ENCODE measurements at places on chromosomes 6 and 20.

GRCh38 chr6:161226009-161226964 lies 47.6 kb downstream of the AGPAT4 start:
- DNase-seq: no peak

- DNase-seq: no peak
Observed at GRCh38 chr20:23086931-23087411, 847 bp upstream of the CD93 start.

GRCh38 chr6:17536586-17536985 lies 63.5 kb upstream of the FAM8A1 start:
- no peak for DNase-seq

DNA sequence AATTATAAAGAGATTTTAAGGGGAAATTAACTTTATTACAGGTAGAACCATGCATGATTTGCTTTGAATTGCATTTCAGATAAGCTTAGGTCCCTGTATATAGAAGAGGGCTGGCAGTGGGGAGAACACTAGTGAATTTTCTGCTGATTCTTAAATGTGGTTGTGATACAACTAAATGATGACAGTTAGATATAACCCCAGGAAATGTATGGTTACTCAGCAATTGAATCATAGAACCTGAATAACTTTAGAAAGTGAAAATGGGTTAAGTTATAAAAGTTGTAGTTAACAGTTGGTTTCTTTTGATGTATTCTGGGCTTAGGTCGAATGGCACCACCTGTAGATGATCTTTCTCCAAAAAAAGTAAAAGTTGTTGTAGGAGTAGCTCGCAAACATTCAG lies 70.1 kb downstream of the PHF3 start:
- DNase-seq: no peak

DNA sequence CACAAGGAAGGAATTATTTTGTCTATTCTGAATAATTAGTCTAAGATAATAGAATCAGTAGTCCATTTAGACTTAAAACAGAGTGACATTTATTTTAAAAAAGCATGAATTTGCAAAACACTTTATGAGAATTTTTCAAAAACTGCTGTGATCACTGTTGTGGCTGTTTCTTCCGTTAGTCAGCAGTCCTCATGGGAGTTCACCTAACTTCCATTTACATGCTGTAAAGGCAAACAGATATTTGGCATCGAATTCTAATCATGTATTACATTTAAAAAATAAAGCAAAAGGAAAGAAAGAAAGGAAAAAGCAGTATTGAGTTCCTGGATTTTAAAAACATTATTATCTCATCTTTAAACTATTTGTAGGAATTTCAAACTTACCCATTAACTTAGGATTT lies 111.8 kb downstream of the MTHFD1L start:
- DNase-seq: no peak

GRCh38 chr6:117391874-117392583 lies 33.7 kb downstream of the ROS1 start:
- no peak for DNase-seq

- no peak for DNase-seq
Observed at GRCh38 chr6:168711049-168711640, 270.2 kb downstream of the SMOC2 start.

DNA sequence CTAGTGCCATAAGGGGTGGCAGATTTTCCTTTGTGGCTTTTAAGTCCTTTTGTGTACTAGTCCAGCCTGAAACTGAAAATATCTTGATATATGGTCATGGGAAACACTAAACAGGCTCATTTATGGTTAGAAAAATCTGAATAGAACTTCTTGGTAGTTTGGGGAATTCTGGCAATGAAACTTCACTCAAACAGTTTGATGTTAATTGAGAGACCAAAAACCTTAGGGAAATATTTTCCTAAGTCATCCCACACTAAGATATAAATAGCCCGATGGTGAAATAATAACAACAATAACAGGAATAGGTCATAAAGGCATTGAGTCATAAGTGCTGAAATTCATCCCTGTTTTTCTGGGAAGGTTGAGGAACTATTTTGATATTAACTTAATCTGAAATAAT lies 146.2 kb upstream of the SMLR1 start:
- no peak for DNase-seq

DNA sequence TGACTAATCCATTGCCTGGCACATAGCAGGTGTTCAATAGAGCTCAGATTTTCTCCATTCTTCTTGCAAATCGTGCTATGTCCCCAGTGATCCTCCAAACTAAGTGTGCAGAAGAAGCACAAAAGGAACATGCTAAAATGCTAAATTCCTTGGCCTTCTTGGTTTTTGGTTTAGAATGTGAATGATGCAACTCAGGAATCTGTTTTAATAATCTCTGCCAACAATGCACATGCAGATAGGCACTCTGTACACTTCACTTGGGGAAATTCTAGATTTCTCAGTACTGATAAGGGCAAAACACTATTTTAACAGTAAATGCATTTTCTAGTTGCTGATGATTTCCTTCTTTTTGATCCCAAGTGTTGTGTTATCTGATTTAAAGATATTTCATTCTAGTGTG lies 35.2 kb downstream of the SLC22A1 start:
- no peak for DNase-seq

DNA sequence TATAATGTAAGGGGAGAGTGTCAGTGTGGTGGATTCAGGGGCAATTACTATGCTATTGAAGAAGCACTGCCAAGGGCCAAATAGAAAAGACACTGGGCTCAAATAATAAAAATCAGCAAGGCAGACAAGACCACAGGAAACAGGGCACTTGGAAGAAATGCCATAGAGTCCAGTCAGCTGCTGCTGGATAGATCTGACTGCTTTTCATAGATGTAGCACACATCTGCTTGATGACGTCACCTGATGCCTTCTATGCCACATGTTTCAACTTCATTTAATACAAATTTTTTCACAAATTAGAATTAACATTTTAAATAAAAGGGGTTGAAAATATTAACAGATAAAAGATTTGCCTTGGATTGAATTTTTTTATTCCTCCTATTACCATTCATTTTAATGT lies 23.9 kb upstream of the AHI1 start:
- no peak for DNase-seq

GRCh38 chr20:43988867-43989266 lies 74.2 kb downstream of the TOX2 start:
- DNase-seq: no peak

All from stimulated activated CD4-positive, alpha-beta T cell treated with anti-CD3 and anti-CD28 coated beads, Interleukin-4, amount 100 ng/mL, for 4 hours (primary cell).